ENCODE measurements at places on chromosomes 7 and 10.

DNA sequence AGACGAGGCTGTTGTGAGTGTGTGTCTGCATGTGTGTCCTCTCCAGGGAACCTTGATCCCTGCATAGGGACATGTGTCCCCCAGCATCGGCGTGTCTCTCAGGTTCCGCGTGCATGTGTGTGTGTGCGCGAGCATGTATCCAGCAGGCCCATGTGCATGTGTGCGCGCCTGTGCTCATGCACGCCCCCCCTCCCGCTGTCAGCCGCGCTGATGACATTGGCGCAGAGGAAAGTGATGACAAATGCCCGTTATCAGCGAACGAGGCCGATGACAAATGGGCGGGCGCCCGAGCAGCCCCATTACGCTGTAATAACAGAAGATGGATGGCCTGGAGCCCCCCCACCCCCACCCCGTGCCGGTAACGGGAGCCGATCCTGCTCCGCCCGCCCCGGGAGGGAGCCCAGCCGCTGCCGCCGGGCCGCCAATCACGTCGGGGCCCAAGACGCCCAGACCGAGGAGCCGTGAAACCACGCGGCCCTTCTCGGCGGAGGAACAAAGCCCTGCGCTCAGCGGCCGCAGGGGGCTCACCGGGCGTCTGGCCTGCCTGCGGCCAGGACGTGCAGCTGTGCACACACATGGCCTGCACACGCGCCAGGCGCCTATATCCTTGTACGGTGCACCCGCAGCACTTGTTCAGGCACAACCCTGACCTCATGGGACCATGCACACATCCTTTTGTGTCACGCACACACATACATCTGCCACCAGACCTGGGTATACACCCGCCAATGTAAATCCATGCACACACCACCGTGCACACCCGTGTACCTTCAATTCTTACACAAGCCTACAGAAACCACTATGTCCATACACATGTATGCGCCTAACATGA is 21.5 kb downstream of the POLL start:
- no peak for DNase-seq

GRCh38 chr10:72502581-72502980 is 123.3 kb downstream of the MICU1 start:
- DNase-seq = no peak

DNA sequence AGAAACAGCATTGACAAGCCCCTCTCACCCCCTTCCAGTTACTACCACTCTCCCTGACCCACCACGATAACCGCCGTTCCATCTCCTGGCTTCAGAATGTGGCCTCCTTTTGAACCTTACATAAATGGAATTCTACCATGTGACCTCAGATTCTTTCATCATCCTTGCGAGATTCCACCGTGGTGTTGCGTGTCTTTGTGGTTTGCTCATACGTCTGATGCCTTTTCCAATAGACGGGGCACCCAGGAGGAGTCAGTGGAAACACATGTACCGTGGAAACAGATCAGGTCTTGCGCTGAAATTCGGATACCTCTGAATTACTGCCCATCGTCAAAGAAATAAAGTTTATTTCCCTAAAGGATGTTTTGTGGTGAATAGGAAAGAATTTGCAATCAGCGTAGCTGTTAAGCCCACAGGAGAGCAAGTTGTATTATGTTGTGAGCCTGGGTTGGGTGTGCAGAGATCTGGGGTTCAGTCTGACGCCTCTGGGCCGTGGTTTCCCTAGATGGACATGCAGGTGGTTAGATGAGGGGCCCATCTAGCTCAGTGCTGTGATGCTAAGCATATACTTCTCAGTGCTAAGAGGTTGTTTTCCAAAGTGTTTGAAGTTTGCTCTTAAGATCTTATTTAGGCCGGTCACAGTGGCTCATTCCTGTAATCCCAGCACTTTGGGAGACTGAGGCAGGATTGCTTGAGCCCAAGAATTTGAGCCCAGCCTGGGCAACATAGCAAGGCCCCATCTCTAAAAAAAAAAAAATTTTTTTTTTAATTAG is 29.1 kb downstream of the GTF2IRD1 start:
- DNase-seq = no peak

DNA sequence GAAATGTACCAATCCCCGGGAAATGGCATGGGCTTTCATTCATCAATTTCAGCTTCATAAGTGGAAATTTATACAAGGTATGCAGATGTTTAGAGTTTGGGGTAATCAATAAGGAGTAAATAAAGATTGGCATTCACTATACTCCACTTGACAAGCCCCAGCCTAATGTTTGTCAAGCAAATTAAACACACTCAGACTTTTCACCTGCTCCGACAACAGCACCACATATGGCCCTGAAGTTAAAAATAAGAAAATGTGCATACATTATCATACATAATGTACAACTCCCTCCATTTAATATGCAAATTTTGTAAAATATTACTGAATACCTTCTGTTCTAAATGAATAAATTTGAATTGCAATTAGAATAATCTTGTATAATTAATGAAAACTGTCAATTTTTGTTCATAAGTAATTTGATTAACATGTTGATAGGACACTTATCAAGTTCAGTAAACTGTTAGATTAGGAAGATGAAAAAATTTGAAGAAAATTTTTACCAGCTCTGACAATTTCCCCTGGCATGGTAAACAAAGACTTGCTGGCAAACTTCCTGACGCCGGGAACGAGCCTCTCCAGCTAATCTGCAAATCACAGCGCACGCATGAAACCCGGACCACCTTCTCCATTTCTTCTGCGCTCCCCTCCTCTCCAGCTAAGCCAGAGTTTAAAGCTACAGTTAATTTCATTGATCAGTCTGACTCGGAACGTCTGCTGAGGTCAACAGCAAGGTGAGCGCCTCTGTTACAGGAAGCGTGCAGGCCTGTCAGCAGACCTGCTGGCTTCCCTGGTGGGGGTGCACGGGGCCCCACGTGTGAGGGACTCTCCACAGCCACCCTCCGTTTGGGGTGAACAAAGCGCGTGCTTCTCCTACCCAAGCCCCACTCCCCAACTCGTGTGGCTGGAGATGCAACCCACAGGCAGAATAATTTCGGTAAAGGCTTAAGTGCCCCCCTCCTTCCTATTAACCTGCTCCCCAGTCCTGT is 70.7 kb downstream of the EBF3 start:
- no peak for DNase-seq

Data from stimulated activated CD8-positive, alpha-beta memory T cell treated with anti-CD3 and anti-CD28 coated beads, Interleukin-2, amount 100 ng/mL, for 1 hour (primary cell).